Activated CD8-positive, alpha-beta memory T cell treated with anti-CD3 and anti-CD28 coated beads, Interleukin-2, amount 10 ng/mL, durations not matched to agents 7 days and 5 days (primary cell): ENCODE measurements at places on chromosomes 2 and 18.

- no peak for DNase-seq
Measured at GRCh38 chr2:172428832-172429210, 1.4 kb downstream of the ITGA6 start.

- DNase-seq, result no peak
Measured at GRCh38 chr2:121160366-121160765, 124.6 kb downstream of the TFCP2L1 start.

DNA sequence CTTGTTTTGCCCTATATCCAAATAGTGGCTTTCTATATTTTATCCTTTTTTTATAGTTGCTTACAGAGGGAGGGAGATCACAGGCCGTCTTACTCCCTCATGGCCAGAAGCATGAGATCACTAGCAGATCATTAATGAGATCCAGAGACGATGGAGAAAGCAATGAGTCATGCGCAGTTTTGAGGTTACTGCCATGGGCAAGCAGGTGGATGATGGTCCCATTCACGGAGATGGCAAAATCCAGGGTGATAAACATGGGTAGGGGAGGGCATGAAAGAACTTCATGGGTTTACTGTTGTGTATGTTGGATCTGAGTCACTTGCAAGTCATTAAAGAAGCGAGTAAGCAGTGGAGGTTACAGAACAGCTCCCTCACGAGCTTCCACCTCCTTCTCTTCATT is 60.4 kb downstream of the C18orf63 start:
- peak; percentile 21 for DNase-seq

GRCh38 chr2:187078297-187078696 is 229.3 kb upstream of the ZSWIM2 start:
- DNase-seq, result no peak

DNA sequence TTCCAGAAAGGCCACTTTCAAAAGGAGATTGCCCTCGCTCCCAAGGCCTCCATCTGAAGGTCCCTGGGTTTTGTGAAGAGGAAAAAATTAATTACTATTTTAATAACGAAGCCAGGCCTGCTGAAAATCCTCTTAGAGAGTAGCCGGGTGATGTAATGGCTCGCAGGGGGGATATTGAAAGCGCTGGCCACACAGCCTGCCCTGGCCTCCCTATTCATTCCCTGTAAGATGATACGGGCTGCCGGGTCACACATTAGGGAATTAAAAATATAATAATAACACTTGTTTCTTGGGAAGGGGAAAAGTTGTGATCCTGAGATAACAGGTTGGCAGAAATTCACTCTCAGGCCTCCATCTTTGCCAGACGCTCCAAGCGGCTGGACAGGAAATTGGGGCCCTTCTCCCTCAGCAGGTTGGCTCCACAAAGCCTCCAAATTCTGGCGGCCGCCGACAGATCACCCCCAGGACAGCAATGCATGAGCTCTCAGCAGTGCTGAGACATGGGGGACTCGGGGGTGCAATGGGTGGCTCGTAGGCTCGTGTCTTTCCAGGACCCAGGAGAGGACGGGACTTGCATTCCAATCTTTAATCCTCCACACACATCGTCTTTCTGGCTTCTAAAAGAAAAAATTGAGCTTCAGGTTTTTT is 299.9 kb upstream of the SALL3 start:
- no peak for DNase-seq

DNA sequence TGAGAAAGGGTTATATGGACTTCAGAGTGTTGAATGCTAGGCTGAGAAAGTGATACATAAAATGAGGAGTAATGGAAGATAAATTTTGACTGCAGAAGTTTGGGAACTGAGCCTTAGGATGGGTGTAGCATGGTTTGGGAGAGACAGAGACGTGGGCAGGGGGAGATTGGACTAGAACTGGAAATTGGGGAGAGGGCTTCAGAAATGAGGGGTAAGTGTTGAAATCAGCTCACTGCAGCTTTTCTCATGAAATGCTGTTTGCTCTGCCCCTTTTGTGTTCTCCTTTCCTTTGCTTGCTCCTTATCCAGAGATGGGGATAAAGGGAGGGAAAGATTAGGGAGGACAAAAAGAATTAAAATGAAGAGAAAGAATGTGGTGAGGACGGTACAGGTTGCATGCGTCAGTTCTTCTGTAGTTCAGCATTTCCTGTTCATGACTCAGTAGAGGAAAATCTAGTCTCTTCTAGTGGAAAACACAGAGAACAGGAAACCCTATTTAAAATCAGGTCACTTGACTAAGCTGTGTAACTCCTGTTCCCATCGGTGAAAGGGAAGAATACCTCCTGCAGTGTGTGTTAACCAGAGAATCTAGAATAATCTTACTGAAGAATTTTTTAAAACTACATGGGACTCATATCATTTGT is 105.6 kb downstream of the CRIM1 start:
- no peak for DNase-seq

DNA sequence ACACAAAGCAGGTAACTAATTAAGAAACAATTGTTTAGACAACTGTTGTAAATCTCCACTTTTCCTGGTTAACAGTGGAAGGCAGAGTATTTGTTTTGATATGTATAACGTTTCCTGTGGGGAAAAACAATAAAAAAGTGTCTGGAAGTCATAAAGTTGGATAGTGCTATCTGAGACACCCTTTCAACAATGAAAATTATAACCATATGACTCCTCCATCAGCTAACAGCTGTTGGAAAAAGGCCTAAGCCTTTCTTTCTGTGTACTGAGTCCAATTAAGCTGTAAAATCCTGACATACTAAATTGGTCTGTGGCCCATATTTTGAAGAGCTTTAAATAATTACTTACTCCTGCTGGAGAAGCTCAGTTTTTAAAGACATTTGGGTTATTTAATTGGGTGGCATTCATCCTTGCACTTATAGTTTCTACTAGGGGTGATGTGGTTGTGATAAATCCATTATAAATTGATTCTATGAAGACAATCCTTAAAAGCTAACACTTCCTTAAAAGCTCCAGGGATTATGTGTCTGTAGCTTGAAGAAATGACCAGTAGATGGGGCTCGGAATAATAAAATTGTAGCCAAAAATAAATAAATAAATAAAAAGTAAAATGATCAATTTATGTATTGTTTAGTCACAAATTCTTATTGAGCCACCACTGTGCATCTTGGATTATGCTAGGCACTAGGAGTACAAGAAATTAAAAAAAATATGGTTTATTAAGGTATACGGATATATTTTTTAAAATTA is 698.1 kb upstream of the NXPH2 start:
- DNase-seq, result no peak

- DNase-seq, result no peak
Measured at GRCh38 chr2:168692132-168692744, 110.2 kb upstream of the NOSTRIN start.

DNA sequence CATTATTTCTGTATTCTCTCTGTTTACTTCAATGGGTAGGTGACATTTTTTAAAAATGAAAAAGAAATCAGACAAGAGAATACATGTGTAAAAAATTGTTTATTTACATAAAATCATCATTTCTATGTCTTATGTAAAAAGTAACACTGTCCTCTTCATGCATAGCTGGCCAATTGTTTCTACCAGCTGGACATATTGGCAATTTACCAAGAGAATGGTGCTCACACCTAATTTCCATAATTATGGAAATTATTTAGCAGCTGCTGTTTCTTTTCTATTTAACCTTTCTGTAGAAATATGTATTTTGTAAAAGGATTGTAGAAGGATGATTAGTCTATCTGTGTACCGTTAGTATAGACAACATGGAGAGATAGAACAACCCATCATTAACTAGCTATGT is 791.9 kb downstream of the TRIB2 start:
- DNase-seq, result no peak

DNA sequence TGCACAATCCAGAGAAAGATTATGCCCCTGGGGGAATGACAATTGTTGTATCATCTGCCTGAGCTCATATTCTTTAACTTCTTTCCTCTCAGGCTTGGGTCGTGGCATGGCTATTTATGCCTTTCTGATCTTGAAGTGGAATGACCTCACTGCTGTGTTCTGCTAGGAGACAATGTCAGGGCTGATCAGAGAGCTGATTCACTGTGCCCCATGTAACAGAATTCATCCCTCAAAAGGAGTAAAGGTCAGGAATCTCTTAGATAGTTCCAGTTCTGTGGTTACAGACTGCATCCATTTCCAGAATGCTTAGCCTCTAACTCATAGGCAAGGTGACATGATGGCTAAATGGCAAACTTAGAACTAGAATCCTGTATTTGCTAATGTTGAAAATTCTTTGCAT is 511.7 kb upstream of the CNTNAP5 start:
- DNase-seq, result no peak

GRCh38 chr2:37550190-37550589 is 121.3 kb downstream of the CDC42EP3 start:
- DNase-seq, result no peak

GRCh38 chr2:124501575-124502152 is 476.6 kb downstream of the CNTNAP5 start:
- DNase-seq, result no peak

- no peak for DNase-seq
Measured at GRCh38 chr2:56648802-56649201, 465.0 kb downstream of the CCDC85A start.

DNA sequence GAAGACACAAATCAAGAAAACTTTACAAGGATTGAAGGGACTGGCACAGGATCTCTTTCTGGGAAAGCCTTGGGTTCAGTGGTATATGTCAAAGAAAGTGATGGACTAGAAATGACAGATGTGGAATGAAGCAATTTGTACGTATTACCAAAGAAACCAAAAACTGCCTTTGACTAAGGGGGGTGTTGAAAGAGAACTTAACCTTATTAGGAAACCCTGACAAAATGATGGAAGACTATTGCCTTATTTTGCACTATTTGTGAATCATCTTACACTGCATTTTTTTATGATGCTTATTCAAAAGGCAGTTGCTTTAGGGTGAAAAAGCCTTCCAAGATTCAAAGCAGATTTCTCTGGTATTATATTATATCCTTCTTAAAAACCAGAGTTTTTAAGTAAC is 4.0 kb downstream of the TSGA10 start:
- no peak for DNase-seq

GRCh38 chr2:23385351-23385747 is 370 bp downstream of the KLHL29 start:
- DNase-seq, result no peak

DNA sequence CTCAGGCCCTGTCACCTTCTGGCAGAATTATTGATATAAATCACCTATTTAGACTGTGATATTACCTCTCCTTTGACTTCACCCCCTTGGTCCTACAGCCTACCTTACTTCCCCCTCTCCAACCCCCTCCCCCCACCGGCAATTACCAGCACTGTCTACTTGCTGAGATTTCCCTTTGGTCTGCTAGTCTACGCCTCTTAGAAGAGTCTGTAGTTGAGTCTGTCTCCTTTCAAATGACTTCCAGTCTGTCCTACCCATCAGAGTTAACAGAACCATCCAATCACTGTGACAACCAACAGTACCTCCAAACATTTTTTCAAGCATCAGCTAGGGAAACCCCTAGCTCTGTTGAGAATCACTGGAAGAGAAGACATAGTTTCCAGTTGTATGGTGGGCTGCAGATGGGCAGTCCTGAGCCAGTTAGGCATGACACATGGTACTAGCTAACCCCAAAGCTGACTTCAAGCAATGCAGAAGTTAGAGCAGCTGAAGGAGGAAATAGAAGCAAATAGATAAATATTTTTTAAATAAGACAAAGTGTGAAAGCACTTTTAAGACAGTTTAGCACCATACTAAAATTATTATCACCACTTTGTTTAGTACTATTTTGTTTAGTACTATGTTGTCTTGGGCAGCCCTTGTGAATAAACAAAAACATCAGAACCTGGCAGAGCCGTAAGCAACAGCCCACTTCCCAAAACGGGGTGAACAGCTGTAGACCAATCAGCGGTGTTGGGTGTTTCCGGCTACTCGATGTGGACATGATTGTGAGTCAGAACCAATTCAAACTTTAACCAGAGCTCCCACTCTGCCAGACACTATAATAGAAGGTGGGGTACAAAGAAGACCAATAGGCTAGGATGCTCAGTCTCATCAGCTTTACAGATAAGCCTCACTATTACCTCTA is 2.7 kb upstream of the ASNSD1 start:
- peak; percentile 71 for DNase-seq
